Activated T-cell treated with anti-CD3 and anti-CD28 coated beads, Interleukin-2, amount 50 U/mL, for 1 hour (primary cell): ENCODE measurements at places on chromosomes 1 and 21.

GRCh38 chr1:111735858-111736544 lies 3.2 kb downstream of the INKA2 start:
- DNase-seq, result no peak

GRCh38 chr1:205102404-205102803 lies 18.1 kb upstream of the TMEM81 start:
- no peak for DNase-seq

GRCh38 chr1:26269198-26269550 lies 10.7 kb upstream of the SH3BGRL3 start:
- no peak for DNase-seq

DNA sequence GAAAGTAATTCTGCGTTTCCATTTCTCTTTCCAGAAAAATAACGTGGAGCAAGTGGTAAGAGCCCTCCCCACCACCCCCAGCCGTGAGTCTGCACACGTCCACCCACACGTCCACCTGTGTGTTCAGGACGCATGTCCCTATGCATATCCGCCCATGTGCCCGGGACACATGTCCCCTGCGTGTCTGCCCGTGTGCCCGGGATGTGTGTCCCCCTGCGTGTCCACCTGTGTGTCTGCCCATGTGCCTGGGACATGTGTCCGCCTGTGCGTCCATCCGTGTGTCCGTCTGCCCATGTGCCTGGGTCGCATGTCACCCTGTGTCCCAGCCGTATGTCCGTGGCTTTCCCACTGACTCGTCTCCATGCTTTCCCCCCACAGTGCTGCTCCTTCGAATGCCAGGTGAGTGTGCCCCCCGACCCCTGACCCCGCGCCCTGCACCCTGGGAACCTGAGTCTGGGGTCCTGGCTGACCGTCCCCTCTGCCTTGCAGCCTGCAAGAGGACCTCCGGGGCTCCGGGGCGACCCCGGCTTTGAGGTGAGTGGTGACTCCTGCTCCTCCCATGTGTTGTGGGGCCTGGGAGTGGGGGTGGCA lies 5.6 kb downstream of the COL6A1 start:
- DNase-seq, result no peak

- no peak for DNase-seq
These were observed 5.6 kb upstream of the CRP start for GRCh38 chr1:159719990-159720389.

DNA sequence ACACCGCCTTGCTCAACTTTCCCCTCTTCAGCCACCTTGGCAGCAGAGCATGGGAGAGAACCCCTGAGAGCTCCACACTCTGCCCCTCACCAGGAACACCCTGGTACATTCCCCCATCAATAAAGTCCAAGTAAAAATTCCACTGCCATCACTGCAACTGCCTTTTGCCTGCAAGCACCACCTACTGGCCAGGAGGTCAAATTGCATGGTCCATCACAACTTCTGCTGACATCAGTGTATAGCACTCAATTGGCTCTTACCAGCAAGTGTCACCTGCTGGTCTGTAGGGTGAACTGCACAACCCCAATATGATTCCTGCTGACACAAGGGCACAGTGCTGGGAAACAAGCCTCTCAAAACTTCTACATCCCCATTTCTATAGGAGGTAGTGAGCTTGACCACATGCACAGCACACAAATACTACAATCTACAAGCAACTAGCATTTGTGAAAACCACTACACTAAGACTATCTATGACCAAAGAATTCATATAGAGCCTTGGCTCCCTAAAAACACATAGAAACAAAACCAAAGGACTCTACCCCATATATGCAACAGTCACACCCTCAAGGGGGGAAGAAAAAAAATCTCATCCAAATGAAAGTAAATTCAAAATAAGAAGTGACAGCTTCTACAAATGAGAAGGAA lies 69.2 kb downstream of the FASLG start:
- DNase-seq, result peak; percentile 35

DNA sequence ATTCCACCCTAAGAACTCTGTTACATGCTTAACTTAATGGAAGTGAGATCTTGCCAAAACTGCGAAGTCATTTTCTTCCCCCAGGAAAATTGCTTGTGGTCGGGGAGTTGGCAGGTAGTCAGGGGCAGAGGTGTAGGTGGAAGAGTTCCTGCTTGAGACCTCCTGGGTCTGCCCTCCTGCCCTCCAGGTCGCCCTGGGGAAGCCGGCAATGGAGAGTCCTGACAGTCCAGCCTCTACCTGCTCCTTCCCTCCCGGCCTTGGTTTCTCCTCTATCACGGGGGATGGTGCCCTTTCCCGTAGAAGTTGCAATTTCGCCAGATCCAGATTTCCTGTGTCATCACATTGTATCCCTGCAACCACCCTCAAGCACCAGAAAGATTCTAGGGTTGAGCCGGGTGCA lies 463.8 kb downstream of the MATN1 start:
- DNase-seq, result no peak

DNA sequence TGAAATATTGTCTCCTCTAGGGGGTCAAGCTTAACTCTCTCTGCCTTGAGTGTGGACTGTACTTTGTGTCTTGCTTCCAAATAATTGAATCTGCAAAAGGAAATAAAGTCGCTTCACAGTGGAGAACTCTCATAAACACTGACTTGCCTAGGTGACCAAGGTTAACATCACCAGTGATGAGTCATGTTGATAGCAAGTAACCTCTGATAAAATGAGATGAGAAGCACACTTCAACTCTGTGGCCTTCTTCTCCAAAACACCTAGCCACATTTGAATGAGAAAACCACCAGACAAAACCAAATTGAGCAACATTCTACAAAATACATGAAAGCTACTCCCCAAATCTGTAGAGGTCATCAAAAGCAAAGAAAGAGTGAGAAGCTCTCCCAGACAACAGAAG lies 37.6 kb downstream of the PDE4B start:
- no peak for DNase-seq

DNA sequence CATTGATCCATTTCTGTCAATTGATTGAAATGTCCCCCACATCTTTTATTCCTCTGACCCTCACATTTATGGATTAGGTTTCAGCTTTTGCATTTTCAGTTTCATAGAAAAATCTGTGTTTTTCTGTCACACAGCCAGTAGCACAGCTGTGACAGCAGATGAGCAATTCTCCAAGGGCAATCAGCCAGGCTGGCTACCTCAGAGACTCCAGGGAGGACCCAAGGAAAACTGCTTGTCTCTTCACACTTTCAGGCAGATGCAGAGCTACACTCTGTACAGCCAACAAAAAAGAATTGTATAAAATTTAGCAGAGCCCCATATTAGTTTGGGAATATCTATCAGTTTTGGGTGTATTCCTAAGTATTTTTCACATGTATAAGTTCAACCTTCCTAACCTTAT lies 257.2 kb downstream of the LRRC7 start:
- DNase-seq, result no peak

DNA sequence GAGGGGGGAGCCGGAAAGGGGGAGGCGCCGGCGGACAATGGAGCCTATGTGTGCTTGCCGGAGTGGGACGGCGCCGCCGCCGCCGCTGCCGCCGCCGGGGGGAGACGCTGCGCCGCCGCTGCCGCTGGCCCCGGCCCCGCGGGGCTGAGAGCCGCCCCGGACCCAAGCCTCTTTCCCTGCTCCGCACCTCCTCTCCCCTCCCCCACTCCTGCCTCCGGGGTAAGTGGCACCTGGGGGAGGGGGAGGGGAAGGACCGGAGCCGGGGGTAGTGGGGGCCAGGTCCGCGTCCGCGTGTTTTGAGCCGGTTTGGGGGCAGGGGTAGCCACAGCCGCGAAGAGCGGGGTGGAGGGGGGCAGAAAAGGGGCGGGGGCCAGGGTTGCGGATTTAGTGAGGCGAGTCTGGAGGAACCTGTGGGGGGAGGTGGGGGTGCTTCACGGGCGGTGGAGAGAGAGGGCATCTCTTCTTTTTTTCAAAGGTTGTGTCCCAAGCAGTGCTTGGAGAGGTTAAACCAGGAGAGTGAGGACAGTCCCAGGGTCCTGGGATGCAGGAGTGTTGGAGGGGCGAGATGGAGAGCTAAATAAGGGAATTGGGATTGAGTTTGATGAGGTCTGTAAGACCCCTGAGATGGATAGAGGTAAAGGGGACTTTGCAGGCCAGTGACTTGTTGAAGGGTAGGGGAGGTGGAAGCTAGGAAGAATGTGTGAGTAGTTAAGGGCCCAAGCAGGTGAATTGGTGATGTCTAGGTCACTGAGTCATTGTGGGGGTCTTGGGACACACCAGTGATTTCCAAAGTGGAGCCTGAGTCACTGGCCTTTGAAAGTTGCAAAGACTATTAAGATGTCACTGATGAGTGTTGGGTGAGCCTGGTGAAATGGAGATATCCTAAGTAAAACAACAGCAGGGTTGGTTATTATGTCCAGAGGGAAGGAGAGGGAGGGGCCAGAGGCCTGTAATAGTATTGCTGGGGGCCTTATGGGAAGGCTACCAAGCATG lies 59.1 kb downstream of the BCL9 start:
- no peak for DNase-seq

- DNase-seq, result no peak
These were observed 7.7 kb downstream of the SELENON start for GRCh38 chr1:25807480-25808390.

GRCh38 chr1:155893389-155894142 lies 17.6 kb downstream of the RIT1 start:
- no peak for DNase-seq

DNA sequence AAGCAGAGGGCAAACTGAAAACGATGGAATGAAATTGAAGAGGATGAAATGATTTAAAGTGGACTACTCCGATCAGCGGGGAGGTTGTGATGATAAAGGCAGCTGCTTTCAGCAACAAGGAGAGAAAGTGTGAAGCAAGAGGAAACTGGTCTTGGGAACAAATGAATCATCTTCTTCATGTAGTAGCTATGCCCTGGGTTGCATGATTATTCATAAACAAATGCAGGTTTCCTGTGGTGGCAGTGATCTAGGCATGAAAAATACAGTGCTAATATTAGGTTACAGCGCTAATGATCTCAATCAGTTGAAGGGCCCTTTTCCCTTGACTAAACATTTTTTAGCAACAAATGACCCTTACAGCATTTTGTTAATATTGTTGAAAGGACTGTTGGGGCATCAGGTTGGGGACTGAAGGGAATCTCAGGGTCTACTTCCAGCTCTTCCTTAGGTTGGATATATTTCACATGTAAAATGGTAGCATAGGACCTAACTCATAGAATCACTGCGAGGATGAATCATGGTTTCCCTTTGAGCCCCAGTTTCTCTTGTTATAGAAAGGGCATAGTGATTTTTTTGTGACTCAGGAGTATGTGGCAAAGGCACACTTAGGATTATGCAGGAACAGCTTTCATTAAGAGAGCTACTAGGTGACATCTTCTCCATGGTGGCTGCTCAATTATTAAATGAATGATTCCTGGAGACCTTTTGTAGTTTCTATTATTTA lies 1.9 kb upstream of the ZFYVE9 start:
- no peak for DNase-seq

GRCh38 chr21:15992171-15992570 lies 262.4 kb downstream of the USP25 start:
- DNase-seq, result no peak

GRCh38 chr1:239931341-239931740 lies 160.3 kb upstream of the FMN2 start:
- DNase-seq, result no peak

DNA sequence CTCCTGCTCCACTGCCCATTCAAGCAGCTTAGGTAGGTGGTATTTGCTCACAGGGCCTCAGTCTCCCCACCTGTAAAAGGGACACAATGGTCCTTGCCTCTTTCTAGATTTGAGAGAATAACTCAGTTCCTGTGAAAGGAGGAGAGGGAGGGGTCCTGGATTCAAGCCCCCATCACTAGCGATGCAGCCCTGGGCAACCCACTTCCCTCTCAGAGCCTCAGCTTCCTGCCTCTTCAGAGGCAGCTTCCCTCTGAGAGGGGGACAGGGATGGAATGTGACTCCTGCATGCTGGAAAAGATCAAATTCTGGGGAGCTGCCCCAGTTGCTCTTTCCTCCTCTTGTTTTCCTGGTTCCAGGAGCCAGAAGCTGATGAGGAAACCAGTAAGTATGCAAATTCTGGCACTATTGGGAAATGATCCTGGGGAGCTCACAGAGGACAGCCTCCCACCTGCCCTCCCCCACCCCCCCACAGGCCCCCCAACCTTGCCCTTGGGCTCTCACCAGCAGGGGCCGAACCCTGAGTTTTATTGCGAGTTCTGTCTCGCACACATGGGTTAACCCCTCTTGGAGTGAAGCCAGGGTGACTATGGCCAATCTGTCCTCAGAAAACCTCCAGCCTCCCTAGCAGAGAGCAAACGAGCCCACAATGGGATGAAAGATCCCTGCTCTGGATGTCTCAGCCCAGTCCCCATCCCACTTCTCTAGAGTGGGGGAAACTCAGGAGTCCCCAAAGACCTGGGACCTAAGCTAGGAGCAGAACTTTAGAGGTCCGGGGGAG lies 11.7 kb downstream of the ZC3H12A start:
- DNase-seq, result no peak

DNA sequence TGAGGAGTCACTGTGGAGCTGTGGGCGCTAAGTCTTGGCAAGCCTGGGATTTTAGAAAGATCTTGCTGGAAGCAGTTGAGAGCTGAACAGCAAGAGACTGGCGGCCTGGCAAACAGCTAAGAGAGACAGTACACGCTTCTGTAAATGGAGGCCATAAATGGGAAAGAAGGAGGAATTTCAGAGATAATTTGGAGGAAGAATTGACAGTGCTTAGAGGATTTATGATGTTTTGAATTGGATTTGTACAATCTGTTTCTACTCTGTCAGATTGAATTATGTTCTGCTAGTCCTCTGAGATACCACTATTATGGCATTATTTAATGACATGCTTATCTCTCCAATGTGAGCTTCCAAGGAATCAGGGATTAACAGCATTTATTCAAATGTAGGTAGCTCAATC lies 50.1 kb downstream of the ABCA4 start:
- no peak for DNase-seq

DNA sequence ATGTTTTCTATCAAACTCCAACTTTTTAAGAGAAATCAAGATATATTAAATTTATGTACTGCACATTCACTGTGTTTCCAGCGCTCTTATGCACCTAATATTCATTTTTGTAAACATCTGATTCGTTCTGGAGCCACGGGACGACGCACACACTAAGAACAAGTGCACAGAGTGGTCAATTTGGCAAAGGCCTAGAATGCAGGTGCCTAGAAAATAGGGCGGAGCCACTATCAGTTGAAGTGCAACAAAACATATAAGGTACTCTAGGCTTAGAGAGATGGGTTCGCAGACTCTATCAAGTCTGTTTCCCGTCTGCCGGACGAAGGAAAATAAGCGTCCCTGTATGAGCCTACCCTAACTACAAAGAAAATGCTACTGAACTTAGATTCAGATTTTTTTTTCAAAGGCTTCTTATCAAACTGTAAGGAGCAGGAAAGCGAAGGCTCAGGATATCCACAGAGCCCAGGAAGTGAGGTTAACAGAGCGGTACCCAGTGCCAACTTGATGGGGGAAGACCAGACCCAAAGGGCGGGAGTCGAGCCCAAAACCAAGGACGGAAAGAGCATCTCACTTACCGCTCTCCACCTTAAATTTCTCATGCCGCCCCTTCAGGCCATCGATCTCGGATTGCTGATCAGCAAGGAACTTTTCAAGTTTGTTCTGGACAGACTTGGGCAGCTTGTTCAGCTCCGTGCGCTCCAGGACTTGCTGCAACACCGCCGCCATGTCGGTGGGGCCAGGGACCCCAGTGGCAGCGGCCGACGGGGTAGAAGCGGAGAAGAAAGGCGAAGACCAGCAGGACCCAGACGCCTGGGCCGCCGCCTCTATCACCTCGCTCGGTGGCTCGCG lies 526 bp downstream of the TPR start:
- peak; percentile 21 for DNase-seq

GRCh38 chr1:76491737-76492136 lies 375.5 kb upstream of the ST6GALNAC5 start:
- DNase-seq, result no peak

- no peak for DNase-seq
These were observed 24.7 kb downstream of the KIAA0040 start for GRCh38 chr1:175167861-175168260.
